ENCODE measurements at places on chromosomes 3 and 15. TPM values are rescaled to one million over a fixed set of nuclear protein-coding genes. Genes with fewer than 3 reads are reported as not detected.

WNT5A gene
- total RNA-seq = 48.7 TPM

DNA sequence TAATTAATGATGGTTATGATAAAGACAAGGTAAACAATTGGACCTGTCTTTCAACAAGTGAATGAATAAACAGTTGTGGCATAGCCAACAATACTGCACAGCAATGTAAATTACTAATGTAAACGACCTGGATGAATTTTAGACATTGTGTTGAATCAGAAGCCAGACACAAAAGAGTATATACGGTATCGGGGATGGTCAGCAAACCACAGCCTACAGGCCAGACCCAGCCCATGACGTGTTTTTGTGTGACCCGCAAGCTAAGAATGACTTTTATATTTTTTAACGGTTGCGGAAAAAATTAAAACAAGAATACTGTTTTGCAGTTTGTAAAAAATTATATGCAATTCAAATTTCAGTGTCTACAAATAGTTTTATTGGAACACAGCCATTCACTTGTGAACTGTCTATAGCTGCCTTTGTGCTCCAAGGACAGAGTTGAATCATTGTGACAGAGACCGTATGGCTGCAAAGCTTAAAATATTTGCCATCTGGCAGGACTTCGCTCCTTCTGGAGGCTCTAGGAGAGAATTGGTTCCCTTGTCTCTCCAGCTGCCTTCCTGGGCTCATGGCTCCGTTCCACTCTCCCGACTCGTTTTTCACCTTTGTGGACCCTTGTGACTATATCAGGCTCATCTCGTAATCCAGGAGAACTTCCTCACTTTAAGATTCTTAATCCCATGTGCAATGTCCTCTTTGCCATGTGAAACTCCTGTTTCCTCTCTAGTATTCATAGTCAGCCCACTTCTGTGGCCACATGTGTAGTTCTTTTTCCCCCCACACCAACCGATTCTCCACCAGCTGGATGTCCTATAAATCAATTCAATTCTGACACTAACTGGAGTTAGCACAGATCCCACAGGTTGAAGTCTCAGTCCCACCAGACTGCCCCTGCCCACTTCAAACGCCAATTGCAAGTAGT lies 72.7 kb downstream of the CMTM8 start:
- ATAC-seq = no peak

GRCh38 chr15:75531041-75531450 lies 48.1 kb downstream of the PTPN9 start:
- no peak for ATAC-seq

GRCh38 chr15:38054488-38054887 lies 120.0 kb downstream of the TMCO5A start:
- ATAC-seq = no peak

DNA sequence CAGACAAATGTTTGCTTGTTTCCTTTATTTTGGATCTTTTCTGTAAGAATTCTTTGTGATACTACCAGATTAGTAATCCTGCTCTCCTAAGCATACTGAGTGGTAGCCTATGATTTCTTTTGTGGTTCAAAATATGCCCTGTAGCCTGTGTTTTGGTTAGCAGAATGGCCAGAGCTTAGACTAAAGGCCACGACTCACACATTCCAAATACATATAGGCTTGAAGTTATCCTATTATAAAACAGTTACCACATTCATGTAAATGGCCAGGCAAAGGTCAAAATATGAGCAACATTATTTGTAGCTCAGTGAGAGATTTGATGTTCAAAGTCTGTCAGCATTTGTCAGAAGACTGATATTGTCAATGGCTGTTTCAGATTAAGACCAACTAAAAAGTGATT lies 84.5 kb downstream of the MITF start:
- no peak for ATAC-seq

GRCh38 chr3:187165144-187165543 lies 25.8 kb upstream of the RPL39L start:
- ATAC-seq = no peak

MAGEL2 gene
- 7.9 TPM for total RNA-seq
